ENCODE measurements at places on chromosomes 4 and X.

DNA sequence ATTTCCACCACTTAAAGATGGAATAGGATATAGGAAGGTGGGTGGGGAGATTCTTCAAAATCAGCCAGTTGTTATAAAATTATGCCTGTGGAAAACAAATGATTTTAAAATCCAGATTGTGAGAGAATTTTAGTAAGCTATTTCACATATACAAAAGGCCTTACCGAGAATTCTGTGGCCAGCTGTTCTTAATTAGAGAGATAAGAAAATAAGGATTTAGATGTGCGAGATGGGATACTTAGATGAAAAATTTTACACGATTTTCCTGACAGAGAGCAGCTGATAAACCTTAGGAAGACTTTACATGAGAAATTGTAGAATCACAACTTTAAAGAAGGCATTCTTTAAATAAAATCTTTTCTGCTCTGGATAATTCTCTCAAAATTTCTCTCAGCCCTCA is 94.5 kb upstream of the IQCM start:
- no peak for DNase-seq

DNA sequence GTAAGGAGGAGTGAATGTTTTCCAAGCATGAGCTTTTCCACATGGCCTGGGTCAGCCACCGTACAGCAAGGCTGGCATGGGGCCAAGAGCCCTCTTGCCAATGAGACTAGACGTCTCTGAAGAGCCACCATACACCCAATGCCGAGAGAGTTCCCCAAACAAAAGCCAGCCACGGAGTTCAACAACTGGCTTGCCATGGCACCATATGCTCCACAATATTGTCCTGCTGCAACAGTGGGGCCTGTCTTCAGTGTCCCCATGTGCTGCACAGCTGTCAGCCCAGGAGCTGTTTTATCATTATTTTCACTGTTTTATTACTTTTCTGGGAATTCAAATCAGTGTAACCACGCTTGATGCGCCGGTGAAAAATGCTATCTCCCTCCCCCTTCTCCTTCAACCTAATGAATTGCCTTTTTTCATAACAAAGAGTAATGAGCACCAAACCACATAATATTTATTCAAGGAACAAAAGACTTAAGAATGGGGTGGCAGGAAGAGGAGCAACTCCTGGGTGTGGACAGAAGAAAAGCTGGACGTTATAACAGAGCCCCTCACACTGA is 18.4 kb downstream of the MAML3 start:
- DNase-seq, result no peak

- DNase-seq, result no peak
Measured at GRCh38 chr4:142840516-142841123, 5.5 kb downstream of the INPP4B start.

DNA sequence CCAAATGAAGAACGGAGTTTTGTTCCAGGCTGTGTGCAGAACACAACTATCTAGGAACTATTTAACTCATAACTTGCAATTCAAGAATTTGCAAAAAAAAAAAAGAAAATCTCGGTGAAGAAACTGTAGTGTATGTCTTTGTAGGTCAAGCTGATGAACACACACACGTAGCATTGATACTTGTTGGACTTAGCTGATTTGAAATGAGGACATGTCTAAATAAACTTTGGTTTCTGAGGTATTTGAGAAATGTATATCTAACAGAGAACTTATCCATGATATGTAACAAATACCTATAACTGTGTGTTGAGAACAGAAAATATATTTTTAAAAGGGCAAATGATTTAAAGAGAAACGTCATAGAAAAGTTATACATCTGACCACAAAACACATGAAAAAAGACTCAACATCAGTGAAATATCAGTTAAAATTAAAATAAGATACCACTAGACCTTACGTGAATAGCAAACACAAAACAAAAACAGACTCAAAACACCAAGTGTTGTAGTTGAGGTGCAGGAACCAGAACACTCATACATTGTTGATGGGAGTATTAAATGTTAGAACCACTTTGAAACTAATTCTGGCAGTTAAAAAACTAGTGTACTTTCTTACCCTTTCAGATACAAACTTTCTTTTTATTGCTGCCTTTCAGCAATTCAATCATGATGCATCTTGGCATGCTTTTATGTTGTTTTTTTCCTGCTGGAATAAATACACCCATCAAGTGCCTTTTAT is 1535.8 kb upstream of the PCDH10 start:
- no peak for DNase-seq

GRCh38 chrX:136030303-136031191 is 45.3 kb downstream of the SLC9A6 start:
- no peak for DNase-seq

DNA sequence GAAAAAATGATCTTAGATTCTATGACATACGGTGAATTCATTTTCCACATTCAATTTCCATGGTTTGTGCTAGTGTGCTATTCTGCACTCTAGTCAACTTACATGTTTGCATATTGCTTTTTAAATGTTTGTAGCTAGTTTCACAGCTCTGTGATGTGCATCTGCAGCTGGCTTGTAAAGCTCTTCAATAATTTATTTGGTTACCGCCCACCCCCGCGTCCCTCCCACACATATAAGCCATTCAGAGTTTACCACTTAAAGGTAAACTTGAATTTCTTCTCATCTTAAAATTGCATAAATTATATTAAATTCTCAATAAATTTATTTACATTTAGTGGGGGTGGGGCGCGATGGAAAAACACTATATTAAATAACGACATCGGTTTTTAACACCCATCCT is 291 bp upstream of the NBDY start:
- no peak for DNase-seq

DNA sequence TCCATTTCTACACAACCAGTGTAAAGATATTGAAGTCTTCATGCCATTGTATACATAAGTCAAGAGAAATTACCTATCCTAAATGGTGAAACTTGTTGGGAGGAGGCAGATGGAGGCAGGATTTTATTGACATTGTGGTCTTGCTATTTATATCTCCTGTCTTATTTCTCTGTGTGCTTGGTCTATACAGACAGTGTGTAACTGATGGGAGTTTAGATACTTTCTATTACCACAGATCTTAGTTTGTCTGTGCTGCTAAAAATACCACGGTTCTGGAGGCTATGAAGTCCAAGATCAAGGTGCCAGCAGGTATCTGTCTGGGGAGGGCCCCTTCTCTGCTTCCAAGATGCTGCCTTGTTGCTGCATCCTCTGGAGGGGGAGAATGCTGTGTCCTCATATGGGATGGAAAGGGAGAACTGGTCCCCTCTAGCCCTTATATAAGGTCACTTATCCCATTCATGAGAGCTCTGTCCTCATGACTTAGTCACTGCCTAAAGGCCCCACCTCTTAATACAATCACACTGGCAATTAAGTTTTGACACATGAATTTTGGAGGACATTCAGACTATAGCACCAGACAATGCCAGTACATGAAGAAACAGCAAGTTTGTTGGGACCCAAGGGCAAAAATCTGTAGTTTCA is 62.4 kb downstream of the SYNPO2 start:
- no peak for DNase-seq

GRCh38 chrX:12973561-12974304 is 1.2 kb upstream of the TMSB4X start:
- no peak for DNase-seq

- DNase-seq, result no peak
Measured at GRCh38 chr4:153369021-153369420, 24.5 kb downstream of the MND1 start.

- no peak for DNase-seq
Measured at GRCh38 chr4:169800541-169800940, 42.8 kb upstream of the HPF1 start.

GRCh38 chrX:109880629-109881028 is 122.3 kb upstream of the TMEM164 start:
- no peak for DNase-seq

GRCh38 chrX:30220661-30221060 is 5.3 kb downstream of the MAGEB2 start:
- no peak for DNase-seq

- no peak for DNase-seq
Measured at GRCh38 chrX:46637938-46638337, 64.4 kb downstream of the CHST7 start.

DNA sequence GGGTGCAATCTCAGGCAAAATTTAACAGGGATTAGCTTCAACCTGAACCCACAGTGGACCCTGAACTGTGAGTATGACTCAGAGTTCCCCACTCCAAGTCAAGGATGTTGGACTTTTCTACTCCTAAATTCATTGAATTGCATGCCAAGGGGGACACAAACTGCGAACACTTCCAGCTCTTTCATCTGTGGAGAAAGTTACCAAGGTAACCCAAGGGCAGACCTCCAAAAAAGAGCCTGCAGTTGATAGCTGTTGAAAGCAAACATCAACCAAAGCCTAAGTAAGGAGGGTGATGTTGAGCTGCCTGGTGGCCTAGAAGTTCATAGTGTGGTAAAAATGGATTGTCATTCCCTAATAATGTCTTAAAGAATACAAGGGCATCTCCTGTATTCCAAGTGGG is 1242.9 kb downstream of the C4orf33 start:
- DNase-seq, result no peak

Data from activated CD4-positive, CD25-positive, alpha-beta regulatory T cell treated with anti-CD3 and anti-CD28 coated beads, Interleukin-2, amount 50 U/mL, for 16 hours (primary cell).